ENCODE measurements at places on chromosomes 6 and 20.

DNA sequence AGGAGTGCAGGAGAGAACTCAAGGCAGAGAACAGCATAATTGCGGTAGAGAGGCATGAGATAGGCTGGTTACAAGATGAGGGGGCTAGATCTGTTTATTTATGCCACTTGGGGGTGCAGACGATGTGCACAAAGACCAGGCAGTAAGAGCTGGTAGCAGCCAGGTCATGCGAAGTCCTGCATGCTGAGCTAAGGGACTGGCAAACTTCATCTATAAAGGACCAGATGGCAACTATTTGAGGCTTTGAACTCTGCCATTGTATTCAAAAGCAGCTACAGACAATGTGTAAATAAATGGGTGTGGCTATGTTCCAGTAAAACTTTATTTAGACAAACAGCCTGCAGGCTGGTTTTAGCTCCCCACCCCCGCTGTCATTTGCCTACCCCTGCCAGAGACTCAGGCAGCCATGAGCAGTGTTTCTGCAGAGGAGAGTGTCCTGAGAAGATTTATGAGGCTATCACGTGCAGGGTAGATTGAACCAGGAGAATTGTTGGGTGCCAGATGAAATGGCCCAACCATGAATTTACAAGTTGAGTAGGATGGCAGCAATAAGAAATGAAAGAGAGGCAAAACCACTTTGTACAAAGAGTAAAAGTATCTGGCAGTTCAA lies 253.4 kb upstream of the MOCS1 start:
- no peak for DNase-seq

- no peak for DNase-seq
Measured at GRCh38 chr6:152874846-152875568, 107.8 kb downstream of the FBXO5 start.

DNA sequence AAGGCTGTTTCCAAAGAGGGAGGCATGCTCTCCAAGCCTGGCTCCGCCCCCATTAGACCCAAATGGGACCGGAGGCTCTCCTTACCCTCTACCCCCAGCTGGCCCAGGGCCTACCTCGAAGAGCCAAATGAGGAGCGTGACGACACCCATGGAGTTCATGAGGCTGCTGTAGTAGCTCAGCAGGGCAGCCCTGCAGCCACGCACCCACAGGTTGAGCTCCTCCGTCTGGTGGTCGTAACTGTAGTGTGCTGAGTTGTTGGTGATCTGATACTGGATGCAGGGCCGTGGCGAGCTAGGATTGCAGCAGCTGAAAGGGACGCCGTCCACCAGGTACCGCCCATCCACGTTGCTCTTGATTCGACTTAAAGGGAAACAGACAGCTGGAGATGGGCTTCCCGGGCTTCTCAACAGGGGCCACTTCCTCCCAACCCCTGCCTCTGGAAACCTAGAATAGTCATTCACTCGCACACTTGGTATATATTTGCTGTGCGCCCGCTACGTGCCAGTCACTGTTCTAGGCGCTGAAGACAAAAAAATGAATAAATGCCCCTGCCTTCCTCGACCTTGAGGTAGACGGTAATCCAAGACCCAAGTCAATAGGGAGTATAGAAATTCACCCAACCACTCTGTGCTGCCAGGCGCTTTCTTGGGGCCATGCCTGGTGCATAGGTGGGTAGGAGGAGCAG lies 18.0 kb downstream of the PRPH2 start:
- DNase-seq = no peak

GRCh38 chr6:52420668-52421358 lies 671 bp downstream of the EFHC1 start:
- no peak for DNase-seq

DNA sequence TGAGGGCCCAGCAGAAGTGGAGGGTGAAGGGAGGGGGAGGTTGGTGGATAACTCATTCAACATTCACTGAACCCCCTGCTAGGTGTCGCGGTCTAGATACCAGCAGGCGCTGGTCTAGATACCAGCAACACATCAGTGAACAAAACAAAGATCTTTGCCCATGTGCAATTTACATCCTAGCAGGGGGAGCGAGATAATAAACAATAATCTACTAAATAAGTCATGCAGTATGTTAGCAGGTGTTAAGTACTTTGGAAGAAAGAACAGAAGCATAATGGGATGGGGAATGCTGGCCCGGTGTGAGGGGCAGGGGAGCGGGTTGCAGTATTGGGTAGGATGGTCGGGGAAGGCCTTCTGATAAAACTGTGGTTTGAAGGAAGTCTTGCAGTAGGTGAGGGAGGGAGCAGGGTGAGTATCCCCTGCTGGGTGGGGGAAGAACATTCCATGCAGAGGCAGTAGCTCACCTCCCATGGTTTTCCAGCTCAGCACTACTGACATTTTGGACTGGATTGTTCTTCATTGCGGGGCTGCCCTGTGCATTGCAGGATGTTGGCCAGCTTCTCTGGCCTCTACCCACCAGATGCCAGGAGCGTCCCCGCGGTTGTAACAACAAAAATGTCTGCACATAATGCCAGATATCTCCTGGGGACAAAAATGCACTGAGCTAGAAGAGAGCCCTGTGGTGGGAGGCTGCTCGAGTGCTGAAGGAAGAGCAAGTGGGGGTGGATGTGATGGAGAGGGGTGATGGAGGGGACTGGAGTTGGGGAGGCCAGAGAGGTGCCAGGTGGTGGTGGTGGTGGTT lies 117.3 kb downstream of the TOX2 start:
- DNase-seq = no peak

DNA sequence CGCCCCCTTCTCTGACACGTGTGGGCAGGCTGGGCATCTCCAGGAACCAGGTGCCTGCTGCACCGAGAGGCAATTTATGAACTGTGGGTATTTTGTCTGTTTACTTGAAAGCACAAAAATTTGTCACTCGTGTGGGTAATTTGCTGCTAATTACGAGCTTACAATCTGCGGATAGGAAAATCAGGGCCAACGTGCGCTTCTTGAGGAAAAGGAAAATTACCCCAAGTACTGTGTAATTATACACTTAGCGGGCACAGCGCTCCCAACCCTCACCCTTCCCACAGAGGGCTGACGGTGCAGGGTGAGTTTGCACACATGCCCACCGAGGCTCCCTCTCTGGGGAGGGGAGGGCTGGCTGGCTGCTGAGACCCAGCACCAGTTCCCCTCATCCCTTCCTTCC lies 25.3 kb upstream of the MDGA1 start:
- no peak for DNase-seq

DNA sequence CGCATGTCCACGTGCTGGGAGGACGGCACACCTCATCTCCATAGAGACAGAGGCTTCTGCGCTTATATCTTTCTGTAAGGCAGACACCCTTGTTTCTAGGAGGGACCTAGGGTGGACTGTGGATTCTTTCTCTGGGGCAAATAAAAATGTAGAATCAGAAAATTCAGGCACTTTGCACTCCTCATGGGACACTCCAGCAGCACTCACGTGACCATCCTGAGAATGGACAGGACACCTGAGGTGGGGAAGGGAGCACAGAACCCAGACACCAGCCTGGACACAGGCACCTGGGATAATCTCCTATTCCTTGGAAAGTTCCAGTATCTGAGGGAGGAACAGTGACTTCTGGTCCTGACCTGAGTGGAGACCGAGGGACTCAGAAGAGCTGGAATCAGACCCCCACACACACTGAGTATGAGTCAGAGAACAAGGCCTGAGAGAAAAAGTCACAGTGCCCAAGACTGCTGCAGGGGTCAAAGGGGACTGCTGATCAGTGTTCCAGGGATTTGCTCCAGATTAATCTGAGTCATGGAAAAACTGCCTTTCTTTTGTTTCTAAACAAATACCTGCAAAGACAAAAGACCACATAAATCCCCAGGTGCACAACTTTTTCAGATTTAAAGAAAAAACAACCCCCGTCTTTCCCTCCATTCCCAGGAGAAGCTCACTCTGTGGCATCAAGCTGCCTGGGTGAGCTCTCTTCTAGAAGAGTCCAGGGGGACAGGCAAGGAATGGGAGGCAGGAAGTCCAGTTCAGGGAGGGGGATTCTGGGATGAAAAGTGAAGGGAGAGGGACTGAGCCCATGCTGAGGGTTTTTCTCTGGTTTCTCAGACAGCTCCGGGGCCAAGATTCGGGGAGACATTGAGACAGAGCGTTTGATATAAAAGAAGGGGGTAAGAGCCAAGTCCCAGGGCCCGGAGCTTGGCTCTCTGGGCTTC lies 35.6 kb upstream of the MICB start:
- DNase-seq = no peak

GRCh38 chr6:133644892-133645619 lies 243.9 kb upstream of the TCF21 start:
- no peak for DNase-seq

DNA sequence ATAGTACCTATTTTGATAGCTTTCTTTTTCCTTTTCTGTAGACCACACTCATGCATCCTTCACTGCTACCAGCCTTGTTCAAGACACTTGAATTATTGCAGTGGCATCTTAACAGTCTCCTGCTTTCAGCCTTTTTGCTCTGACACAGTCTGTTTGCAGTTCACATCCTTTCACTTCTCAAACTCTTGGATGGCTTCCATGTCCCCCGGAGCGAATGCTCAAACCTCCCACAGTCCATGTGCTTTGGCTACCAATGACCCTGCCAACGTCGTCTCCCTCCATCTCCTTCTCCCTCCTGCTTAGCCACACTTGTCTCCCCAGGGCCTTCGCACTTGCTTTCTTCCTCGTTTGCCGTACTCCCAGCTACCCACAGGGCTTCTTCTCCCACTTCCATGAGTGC lies 270.0 kb upstream of the ZFP64 start:
- no peak for DNase-seq
